Epithelial cell of umbilical artery (primary cell): ENCODE measurements at places on chromosomes 3 and 15. TPM values are rescaled to one million over a fixed set of nuclear protein-coding genes. Genes with fewer than 3 reads are reported as not detected.

SPATA12 gene
- under 0.01 TPM in 2 replicates for total RNA-seq

SLC28A1 gene
- total RNA-seq: not detected in 2 replicates

HRG gene
- not detected in 2 replicates for total RNA-seq

TM4SF18 gene
- 48.7 and 164 TPM in 2 replicates for total RNA-seq

RTP4 gene
- total RNA-seq: 0.61 TPM in 1 of 2 replicates, not detected in the other

IFRD2 gene
- total RNA-seq: 107 and 139 TPM in 2 replicates

CLEC3B gene
- total RNA-seq: 0.32 and 0.61 TPM in 2 replicates

TUSC7 gene
- total RNA-seq: under 0.01 TPM in 1 of 2 replicates, not detected in the other

GATA2 gene
- total RNA-seq: 6.8 and 7.1 TPM in 2 replicates

HTR3E gene
- not detected in 2 replicates for total RNA-seq

CCR1 gene
- total RNA-seq: not detected in 2 replicates

PRR23C gene
- not detected in 2 replicates for total RNA-seq

RPL4 gene
- 2,214 and 4,516 TPM in 2 replicates for total RNA-seq

CADM2 gene
- 0.46 and 0.65 TPM in 2 replicates for total RNA-seq

CASR gene
- total RNA-seq: not detected in 2 replicates

HCLS1 gene
- total RNA-seq: 55.2 and 55.3 TPM in 2 replicates
